NCI-H1105 (cell line): ENCODE measurements at places on chromosomes 4 and X.

DNA sequence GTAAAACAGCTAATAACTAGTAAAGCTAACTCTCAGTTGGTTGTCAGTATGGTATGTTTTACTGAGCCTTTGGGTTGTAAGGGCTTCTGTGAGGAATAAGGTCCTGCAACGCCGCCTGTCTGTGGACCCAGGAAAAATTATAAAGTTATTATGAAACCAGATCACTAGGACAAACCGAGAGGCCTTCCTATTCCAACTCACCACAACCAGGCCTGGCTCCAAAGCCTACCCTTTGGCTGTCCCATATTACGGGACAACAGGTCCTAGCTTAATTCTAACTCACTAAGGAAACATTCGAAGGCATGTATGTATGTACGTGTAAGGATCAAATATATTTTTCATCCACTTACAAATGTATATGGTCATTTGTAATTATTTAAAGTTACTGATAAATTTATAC, 1.4 kb downstream of the ANKRD17 start:
- DNase-seq, result peak; percentile 5

- DNase-seq, result no peak
Observed at GRCh38 chr4:47598320-47598719, 113.2 kb downstream of the ATP10D start.

DNA sequence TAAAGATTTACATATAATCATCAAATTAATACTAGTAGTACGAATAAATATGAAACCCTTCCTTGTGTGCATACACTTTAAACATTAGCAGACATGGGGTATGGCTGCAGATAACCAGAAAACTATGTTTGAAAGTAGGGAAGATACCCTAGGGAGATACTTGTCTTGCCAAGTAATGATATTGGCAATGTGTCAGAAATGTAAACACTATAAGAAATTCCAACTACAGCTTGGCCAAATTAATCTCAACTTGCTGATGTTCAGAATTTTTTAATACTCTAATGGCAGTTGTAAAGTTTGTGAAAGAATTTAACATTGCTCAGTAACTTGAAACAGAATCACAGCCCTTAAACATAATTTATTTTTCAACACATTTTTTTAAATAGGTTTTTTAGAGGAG, 27.4 kb upstream of the HPGD start:
- DNase-seq, result no peak

DNA sequence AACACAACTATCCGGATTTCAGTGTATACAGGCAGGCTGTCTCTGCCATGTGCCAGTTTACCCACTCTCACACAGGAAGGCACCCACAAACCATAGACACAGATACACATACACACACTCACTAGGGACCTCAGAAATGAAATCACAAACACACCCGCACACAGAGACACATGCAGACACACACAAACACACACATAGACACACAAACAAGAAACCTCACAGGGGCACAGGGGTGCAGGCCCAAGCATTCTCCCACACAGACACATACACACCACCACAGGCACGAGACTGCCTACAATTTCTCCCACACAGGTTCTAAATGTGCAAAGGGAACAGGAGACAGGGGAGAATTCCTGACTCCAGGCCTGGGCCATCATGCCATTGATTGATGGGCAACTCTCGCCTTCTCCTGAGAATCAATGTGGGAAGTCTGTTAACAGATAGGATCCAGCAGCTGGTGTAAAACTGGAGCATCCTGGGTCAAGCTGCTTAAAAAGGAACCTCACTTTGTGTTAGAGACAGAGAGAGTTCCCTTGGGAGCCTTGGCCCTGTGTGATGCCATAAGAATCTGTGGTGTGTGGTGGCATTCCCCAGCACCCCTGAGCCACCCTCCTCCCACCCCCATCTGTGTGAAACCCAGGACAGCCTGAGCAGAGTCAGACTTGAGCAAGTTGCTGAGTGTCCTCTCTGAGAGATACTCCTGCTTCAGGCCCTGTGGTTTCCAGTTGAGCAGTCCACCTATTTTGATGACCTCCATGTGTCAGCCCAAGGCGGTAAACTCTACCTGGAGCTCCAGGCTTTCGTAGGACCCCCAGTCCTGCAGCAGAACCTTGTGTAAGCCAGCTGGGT, 33.9 kb downstream of the NBDY start:
- no peak for DNase-seq

- DNase-seq, result no peak
Observed at GRCh38 chr4:77817304-77818072, 1.7 kb downstream of the CNOT6L start.

DNA sequence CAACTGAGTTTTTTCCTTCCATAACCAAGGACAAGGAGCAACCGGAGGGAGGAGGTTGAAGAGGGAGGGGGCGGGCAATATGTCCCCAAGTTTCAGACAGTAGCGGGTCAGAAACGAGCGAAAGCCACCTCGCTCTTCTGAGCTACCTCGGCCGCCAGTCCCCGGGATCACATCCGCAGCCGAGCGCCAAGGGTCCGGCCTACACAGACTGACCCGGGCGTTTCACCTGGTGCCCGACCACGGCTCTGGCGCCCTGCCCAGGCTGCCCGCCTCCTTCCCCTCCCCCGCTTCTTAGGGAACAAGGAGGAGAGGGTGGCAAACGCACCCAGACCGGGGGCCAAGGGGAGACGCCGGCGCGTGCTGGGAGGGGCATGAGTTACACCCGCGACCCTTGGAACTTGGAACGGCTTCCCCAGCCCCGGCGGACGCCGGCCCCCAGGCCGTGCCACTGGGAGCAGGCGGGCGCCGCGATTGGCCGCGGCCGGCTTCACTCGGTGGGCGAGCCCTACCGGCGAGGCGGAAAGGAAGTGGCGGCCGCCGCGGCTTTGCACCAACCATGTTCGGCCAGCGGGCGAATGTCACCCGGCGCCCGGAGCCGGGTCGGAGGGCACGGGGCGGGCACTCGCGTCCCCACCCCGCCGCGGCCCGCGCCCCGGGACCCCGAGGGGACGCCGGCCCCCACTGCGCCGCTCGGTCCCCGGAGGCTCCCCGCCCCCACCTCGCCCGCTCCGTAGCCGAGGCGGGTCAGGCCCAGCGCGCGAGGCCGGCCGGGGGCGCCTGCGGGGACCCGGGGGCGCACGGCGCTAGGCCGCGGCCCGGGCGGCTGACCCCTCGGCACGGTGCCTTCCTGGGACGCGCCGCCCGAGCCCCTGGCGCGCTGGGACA, 1.5 kb downstream of the IRF2 start:
- DNase-seq, result peak; percentile 40

- DNase-seq, result no peak
Observed at GRCh38 chr4:90080116-90080515, 47.1 kb upstream of the CCSER1 start.

- DNase-seq, result no peak
Observed at GRCh38 chr4:4838051-4838935, 21.2 kb upstream of the MSX1 start.

- no peak for DNase-seq
Observed at GRCh38 chr4:42329421-42329820, 67.9 kb upstream of the SHISA3 start.

DNA sequence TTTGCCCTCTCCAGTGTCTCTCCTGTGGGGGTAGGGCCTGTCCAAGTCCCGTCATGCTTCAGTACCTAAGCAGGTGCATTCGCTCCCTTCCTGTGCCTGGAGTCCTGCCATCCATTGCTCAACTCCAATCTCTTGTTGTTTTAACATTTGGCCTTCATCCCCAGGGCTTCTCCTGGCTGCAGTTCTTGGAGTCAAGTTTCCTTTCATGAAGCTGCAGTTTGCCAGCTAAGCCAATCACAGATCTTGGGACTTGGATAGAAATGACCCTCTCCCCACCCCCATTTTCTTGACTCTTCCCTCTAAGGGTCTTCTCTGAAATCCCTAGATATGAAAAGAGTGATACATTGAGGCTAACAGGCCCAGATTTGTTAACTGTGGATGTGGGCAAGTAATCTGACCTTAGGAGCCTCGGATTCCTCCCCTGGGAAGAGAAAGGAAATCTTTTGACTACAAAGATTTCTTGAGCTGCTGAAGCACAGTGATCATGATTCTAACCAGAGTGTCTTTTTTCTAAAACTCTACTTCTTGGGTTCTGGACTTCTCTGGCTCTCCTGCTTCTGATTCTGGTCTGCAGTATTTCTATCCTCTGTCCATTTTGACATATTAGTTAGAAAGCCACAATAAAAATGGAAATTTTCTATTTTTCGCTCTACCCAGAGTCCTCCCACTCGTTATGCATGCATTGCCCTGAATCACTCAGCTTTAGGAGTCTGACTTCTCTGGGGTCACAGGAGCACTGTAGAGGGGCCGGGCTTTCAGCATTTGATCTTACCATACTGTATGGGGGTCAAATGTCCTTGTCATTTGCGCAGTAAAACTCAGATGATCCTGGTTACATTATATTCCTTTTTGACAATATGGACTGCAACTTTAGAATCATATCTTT, 61.0 kb downstream of the CHRNA9 start:
- peak; percentile 72 for DNase-seq

DNA sequence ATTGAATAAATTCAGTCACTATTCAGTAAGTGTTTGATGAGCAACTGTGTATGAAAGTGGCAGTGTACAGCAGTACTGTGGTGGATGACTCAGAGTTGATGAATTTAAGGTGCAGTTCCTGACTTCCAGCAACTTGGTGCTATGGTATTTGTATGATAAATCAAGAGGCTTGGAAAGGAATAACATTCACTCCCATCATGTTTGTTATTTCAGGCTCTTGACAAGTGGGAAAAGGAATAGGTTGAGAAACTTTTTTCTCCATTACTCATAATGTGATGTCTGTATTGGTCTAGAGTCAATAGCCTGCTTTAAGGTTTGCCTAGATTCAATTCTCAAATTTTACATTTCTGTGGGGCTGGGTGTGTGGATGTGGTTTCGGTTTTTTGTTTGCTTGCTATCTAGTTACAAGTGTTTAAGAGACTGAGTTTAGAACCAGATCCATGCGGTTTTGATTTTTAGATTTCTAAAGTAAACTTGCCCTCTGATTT, 35.1 kb upstream of the CYP2U1 start:
- DNase-seq, result no peak
